ENCODE measurements at places on chromosomes 2 and 18. TPM values are rescaled to one million over a fixed set of nuclear protein-coding genes. Genes with fewer than 3 reads are reported as not detected.
A peak's percentile ranks its signal among the peaks of the same experiment; 100 is the strongest.

- DNase-seq = peak; percentile 24
Measured at GRCh38 chr18:32735781-32736180, 37.0 kb downstream of the KLHL14 start.

DNA sequence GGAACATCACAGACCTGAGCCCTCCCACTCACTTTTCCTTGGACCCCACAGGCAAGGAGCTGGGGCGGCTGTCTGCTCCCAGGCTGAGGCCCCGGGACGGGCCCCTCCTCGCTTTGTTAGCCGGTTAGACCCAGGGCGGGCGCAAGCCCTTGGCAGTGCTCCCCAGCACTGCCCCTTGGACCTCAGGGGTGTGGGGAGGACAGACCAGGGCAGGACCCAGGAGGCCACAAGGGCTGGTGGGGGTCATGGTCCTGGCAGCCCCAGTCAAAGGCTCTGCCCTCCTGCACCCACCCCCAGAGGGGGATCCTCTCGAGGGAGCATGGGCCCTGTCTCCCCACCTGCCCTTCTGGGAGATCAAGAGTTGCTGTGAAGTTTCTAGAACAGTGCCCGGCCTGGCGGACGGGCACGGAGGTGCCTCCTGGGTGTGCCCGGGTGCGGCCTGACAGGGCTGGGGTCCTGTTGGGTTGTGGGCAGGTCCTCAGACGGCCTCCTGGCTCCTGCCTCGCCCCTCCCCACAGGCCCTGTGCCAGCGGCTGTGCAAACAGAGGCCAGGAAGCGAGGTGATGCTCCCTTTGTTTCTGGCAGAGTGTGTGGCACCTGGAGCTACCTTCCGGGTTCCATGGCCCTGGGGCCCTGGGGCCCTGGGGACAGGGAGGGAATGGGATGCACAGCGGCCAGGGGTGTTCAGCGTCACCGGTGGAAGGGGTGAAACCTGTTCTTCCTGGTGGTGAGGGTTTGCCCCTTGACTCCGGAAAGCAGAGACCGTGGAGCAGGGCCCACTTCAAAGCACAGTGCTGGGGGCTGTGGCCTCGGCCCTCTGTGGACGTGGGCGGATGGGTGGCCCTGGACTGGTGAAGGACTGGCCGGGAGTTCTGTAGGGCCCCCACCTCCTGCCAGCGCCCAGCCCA, 2.9 kb upstream of the GAL3ST2 start:
- no peak for DNase-seq

- peak; percentile 92 for DNase-seq
Measured at GRCh38 chr2:120758181-120759144, 22.8 kb downstream of the GLI2 start.

DNA sequence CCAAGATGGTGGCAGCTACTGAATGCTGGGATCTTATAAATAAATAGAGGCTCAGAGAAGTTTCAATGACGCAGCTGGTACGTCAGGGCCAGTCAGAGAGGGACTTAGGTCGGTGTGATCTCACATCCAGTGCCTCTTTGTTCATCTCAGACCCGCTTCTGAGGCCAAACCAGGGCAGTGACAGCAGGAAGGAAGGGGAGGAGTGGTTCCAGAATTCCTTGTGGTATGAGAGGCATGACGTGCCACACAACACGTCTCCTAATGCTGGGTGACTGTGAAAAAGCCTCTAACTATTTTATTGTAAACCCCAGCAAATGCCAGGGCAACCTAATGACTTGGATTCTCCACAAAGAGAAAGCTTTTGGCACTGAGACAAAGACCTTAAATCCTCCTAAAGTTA, 423.3 kb downstream of the LPIN1 start:
- peak; percentile 90 for DNase-seq

- DNase-seq = no peak
Measured at GRCh38 chr2:29154610-29155009, 39.4 kb downstream of the CLIP4 start.

GRCh38 chr2:198762441-198762840, 695.3 kb downstream of the SATB2 start:
- no peak for DNase-seq

GRCh38 chr2:178530131-178530530, 49.9 kb downstream of the PLEKHA3 start:
- DNase-seq = no peak

- no peak for DNase-seq
Measured at GRCh38 chr2:33528441-33528950, 52.0 kb downstream of the RASGRP3 start.

DNA sequence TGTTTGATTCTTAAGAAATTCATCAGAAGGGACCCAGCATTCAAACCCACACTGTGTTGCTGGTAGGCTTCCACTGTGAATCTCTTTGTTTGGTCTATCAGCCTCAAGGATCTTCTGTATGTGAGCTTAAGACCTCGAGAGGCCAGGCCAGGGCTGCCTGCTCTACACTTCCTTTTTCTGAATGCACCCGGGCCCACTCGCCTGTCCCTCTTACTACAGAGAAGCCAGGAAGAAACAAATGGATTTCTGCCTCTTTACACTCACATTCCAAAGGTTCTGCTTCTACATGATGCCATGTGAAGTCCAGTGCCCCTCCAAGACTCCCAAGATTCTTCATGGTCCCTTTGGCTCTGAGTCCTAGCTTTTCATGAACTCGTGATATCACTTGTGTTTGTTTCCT, 25.4 kb upstream of the MRPL19 start:
- no peak for DNase-seq

DNA sequence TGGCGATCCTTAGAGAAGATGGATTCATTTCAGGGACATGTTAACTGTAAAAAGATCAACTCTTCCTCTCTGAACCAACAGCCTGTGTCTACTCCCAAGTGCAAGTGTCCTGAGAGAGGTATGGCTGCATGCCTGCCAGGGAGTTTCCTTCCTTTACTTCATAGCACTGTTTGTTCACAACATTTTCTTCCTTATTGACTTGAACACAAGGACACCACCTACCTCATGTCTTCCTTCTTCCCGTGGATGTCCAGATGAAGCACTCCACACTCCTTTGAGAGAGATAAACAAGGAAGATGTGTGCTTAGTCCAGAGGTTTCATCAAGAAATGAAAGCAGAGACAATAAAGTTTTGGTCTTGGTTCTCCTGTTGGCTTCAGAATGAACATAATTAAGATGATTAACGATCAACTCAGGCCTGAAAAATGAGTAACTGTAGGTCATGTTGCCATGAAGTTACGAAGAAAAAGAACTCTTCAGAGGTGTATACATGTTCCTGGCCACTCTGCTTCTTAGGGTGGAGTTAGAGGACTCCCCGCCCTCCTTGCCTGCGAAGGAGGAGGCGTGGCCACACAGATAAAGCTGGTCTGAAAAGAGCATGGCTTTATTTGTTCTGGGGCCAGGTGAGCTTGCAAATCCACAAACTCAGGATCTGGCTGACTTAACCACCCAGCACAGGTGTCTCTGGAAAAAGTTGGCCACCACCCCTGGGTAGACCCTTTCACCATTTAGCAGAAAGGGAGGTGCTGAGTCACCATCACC, 155.0 kb upstream of the KCTD1 start:
- no peak for DNase-seq

DNA sequence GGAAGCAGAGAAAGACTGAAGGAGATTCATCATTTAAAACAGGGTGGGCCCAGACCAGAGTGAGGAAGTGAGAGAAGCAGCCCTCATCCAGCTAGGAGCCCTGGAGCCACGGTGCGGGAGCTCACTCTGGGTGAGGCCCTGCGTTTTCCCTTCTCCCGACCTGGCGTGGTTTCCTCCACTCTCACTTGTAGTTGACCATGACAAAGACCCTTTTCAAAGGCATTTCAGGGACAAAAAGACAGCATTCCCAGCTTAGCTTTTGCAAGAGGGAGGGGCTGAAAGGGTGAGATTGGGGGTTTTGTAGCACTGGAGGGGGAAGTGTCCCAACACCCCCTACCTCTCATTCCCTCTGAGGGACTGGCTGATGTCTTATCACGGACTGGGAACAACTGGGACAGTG, 56.6 kb downstream of the TRPM8 start:
- no peak for DNase-seq

DNA sequence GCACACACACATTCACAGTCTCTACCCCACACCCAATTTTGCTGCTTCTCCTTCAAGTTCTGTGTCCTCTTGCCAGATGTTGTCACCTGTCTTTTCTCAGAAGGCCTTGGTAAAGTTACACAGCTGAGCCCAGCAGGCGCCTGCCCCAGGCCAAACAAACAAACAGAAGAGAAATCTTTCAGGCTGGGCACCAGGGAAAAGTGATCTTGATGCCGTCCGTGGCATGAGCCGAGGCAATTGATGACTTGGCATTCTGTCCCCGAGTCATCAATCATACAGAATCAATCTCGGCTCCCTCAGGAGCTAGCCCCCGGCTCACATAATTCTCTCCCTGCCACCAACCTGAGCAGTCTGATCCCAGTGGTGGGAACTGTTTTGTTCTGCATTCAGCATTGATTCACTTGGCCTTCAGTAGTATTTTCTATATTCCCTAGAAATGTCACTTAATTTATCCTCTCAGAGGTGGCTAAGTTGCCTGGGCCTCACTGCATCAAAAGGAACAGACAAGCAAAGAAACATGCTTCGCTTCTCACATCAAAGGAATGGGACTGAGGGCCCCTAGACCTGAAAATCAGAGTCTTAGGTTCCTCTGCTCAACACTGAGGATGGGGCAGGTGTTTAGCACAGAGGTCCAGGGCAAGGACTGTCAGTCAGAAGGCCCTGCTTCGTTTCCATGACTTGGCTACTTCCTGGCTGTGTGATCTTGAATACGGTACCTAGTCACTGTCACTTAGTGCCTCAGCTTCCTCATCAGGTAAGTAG, 278.8 kb upstream of the CELF4 start:
- DNase-seq = no peak

- DNase-seq = no peak
Measured at GRCh38 chr2:67668538-67668937, 271.4 kb downstream of the ETAA1 start.

DNA sequence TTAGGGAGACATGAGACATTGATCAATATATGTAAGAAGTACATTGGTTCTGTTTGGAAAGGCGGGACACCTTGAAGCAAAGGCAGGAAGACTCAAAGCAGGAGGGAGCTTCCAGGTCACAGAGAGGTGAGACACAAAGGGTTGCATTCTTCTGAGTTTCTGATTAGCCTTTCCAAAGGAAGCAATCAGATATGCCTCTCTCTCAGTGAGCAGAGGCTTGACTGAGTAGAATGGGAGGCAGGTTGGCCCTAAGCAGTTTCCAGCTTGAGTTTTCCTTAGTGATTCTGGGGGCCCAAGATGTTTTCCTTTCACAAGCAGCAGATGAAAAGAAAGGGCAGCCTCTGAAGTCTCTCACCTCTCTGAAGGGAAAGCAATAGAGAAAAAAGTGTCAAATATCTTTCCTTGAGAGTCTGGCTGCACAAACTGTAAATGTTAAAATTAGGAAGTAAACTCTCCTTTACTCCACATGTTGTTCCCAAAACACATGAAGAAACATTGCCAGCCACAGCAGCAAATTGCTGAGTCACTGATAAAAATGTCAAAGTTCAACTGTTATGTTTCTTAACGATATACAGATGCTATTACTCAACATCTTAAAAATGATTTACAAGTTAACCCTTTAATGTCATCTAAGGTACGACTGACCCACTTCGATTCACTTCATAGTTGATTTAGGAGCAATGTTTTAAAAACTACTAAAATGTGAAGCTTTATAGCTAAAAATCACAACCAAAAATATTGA, 40.3 kb downstream of the CYB5A start:
- DNase-seq = peak; percentile 72

The PLCL1 gene
- 0.13 TPM for polyA plus RNA-seq

The UBXN4 gene
- 39.1 TPM for polyA plus RNA-seq

The SLC1A4 gene
- polyA plus RNA-seq = 6.8 TPM

The CYTIP gene
- polyA plus RNA-seq = not detected

The IL37 gene
- 0.15 TPM for polyA plus RNA-seq

The MAL gene
- not detected for polyA plus RNA-seq

The FLACC1 gene
- polyA plus RNA-seq = 0.32 TPM

The POTEF gene
- not detected for polyA plus RNA-seq

The RASGRP3 gene
- 0.87 TPM for polyA plus RNA-seq

Data from IMR-90 (cell line).